Liver (tissue), 10 donors: ENCODE measurements at places on chromosomes 3 and 15.

DNA sequence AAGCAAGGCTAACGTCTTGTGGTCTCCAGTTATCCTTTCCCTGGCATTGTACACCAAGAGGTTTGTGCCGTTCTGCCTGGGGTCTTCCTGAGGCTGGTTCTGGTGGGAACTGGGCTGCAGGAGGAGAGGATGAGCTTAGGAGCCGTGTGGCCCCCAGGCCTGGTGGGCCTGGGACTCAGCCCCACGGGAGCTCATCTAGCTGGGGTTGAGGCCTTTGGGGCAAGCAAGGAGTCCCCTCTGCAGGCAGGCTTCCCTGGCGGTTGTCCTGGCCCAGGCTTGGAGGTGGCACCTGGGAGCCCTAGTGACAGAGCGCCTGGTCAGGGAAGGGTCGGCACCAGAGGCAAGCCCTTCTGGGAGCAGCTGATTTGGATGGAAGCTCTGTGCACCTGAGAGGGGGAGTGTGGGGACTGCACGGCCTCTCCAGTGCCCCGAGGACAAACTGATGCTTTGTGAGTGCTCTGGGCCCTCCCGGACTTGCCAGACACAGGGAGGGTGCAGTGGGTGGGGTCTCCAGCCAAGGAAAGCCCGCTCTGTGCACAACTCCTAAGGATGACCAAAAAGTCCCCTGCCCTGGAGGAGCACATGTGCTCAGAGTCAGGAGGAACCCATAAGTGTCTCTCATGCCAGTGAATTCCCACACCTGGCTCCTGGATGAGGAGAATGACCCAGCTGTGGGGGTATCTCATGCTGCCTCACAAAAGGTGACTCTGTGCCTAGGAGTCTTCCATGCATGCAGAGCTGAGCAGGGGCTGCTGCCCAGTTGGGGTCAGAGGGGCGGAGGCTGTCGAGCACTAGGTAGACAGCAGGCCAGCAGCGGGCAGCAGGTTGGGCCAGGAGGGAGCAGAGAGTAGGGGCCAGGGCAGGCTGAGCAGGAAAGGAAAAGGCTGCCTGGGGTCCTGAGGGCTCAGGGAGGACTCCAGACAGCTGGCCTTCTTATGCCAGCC lies 2.7 kb downstream of the PAK6 start:
- peak; percentile 14 for DNase-seq

GRCh38 chr15:45449916-45450867 lies 71.8 kb upstream of the GATM start:
- no peak for DNase-seq

- DNase-seq, result no peak
These were observed 74.3 kb downstream of the GABRB3 start for GRCh38 chr15:26698555-26698954.

- no peak for DNase-seq
These were observed 6.6 kb downstream of the ACKR2 start for GRCh38 chr3:42815826-42816225.

DNA sequence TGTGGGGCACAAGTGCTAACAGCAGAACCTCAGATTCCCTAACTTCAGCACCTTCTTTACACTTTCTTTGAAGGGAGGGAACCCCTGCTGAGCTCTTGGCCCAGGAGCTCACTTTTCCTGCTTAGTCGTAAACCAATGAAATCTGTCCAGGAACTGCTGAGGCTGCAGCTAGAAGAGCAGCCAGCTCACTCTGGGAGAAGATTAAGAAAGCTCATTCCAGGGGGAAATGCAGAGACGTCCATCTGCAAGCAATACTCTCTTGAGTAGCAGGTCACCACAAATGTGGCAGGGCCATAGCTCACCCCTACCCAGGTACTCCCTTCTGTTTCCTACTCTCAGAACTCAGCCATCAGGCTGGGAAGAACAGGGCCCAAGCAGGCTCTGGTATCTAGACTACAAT lies 103.3 kb downstream of the WDR76 start:
- DNase-seq, result no peak

- DNase-seq, result no peak
These were observed 16.8 kb downstream of the BCL2L10 start for GRCh38 chr15:52095597-52096262.

GRCh38 chr15:79602180-79602579 lies 170.0 kb downstream of the MINAR1 start:
- DNase-seq, result no peak

GRCh38 chr3:126439968-126440708 lies 35.6 kb downstream of the ZXDC start:
- DNase-seq, result no peak

DNA sequence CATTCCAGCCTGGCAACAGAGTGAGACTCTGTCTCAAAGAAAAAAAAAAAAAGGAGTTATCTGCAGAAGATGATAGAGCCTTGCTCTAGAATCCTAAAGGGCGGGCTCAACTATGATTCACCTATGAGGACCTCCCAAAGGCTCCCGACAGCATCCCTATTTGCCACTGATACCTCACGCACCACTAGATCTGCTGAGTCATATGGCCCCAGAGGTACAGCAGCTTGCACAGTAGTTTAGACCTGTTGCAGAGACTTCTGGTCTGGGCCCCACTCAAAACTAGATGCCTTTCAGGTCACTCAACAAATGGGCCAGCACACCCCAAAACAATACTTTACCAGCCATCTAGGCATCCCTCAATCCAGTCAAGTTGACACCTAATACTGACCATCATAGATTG lies 38.1 kb upstream of the PTX3 start:
- DNase-seq, result no peak

- no peak for DNase-seq
These were observed 128.5 kb downstream of the SQOR start for GRCh38 chr15:45763170-45763869.

DNA sequence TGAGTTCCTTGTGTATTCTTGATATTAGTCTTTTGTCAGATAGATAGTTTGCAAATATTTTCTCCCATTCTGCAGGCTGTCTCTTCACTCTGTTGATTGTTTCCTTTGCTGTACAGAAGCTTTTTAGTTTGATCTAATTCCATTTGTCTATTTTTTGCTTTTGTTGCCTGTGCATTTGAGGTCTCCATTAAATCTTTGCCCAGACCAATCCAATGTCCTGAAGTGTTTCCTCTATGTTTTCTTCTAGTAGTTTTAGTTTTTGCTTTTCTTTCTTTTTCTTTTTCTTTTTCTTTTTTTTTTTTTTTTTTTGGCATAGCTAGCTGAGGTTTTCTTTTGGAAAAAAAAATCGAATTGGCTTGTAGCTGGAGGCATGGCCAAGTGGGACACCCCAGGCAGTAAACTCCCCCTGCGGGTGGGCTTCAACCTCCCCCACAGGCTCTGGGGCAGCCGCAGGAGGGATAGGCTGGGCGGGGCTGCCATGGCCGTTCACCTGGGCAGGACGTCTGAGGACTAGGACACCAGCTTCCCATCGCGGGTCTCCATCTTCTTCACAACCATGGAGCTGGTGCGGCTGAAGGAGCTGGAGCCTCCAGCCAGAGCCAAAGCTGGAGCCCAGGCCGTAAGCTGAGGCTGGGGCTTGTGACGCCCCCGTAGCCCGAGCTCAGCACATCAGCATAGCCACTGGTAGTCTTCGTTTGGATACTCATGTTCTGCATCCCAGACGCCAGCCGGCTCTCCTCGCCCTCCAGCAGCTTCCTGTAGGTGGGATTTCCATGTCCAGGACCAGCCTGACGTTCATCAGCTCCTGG lies 16.2 kb upstream of the PSTPIP1 start:
- DNase-seq, result no peak

DNA sequence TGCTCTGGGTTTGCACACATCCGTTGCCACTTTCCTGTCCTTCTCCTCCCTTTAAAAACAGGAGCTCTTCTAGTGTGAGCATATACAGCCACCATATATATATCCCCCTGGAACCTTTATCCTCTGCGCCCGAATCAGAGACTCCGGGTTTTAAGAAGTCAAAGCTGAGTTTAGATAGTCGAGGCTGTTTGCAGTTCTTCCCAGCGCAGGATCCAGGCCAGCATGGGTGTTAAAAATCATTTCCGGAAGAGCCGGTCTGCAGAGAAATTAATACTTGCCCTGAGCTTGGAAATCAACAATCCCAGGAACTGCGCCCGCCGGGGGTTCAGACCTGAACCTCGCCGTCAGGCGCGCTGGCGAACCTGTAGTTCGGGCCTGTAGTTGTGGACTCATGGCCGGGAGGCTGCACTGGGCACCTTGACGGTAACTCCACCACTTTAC lies 2.3 kb downstream of the SHOX2 start:
- peak; percentile 50 for DNase-seq

DNA sequence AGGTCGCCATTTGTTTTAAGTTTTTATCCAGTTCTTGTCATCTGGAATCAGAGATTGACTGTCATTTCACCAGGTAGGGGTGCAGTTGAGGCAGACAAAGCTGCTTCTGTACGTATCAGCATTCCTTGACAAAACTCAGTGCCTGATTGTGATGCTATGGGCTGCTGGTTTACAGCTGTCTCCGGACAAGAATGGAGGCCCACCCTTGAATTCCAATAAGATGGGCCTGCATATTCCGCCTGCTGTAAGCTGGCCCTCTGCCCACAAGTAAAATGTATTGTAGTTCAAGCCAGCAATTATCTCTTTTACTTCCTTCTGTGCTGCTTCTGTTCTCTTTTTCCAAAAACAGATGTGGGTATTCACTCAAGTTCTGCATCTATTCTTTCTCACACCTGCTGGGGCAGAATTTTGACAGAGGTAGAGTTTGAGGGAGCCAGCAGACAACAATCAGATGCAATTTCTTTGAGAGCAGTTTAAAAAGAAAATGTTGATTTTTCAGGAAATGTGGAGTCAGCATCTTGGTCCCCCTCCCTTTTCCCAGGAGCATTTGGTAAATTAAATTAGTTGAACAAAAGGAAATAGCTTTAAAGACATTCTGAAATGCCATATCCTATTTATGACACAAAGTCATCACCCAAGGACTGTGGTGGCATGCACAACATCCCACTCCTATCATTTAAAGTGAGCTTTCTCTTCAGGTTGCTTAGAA lies 53.5 kb downstream of the IQCH start:
- DNase-seq, result no peak

DNA sequence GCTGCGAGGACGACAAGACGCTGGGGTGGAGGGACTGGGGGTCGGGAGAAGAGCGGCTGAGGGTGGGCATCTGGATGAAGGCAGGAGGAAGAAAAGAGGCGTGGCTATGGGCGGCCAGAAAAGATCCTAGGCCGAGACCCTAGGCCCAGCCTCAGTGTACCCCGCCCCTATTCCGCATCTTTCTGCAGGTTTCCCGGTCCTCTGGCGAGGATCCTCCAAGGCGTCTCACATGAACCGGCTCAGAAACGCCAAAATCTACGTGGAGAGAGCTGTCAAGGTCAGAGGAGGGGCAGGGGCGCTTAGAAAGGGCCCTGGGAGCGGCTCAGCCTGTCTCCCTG lies 340 bp downstream of the TTLL3 start:
- DNase-seq, result no peak

DNA sequence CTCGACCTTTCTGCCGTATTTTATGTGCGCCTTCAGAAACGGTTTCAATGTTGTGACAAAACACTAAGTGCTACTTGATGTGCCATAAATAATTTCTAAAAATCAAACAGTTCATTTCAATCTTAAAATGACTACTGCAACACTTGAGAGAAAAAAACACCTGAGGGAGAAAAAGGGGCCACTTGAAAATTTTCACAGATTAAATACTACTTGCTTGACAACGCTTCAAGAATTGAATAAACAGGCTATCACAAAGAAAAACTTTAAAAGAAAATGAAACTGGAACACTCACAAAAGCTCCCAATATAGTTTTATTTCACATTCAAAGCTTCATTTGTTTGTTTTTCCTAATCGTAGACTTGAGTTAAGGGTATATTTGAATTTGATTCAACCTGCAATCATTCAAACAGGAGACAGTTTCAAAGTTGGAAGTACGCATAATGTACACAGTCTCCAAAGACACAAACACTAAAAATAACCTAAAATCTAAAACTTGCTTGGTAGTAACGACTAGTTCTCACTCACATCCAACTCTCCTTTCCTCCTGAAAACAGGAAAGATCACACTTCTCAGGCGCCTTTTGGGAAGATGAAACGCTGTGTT lies 380.7 kb downstream of the ERC2 start:
- no peak for DNase-seq

DNA sequence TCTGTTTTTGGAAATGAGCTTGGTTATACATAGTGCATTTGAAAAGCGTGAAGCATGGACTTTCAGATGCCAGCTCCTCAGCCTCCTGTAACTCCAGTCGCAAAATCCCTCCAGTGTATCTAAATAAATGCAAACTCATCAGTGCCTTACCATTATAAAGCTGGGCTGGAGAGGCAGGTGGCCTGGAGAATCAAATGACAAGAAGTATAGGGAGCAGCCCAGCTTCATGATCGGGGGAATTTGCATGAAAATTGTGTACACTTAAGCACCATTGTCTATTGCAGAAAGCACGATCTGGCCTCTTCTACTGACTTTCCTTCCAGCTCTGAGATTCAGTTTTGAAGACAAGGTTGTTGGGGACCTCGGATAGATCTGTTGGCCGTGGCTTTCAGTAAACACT lies 71.7 kb downstream of the IGF1R start:
- no peak for DNase-seq

- DNase-seq, result no peak
These were observed 34.2 kb downstream of the EEFSEC start for GRCh38 chr3:128187495-128187894.

DNA sequence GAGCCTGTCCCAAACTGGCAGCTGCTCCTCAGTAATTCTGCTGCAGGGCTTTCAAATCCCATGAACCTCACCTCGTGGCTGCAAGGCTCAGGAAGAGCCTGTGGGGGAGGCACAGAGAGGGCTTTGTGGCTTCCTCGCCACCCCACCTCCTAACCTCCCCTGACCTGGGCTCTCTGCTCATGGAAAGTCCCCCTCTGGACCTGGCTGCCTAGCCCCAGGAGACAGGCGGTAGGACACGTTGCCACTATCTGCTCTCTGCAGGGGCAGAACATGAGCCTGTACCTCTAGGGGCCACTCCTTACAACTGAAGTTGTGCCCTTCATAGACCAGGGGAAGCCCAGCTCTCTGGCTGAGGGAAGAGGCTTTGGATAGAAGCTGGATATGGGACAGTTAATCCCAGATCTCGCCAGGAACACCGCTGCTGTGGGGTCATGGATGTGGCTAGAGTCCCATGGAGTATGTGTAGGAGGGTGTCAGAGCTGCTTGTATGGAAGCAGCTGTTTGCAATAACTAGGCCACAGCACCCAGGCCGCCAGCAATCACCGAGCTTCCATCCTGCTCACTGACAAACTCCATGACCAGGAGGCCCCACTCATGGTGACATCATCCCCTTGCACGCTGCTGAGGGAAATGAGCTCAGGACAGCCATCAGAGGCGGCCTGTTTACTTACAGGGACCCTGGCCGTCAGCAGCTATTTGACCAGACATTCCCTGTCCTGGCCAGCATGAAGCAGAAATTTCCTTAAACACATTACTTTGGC lies 34.0 kb upstream of the CILP start:
- DNase-seq, result no peak

DNA sequence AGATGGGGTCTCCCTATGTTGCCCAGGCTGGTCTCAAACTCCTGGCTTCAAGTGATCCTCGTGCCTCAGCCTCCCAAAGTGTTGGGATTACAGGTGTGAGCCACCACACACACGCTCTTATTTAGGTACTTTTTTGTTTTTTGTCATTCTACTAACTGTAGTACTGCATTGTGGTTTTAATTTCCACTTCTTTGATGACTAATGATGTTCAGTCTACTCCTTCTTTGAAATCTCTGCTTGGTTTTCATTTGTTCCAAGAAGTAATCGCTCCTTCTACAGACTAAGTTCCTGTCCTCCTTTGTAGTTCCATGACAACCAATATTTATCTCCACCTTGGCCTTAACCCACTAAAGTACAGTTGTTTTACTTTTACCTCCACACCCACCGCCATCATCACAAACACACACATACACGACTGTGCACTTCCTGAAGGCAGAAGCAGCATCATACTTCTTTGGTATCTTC lies 529 bp upstream of the DLEC1 start:
- no peak for DNase-seq
